Activated T-helper 1 cell treated with anti-CD3 and anti-CD28 coated beads, Interleukin-12 subunit alpha, Interleukin-12 subunit beta, Interleukin-2, Interleukin-4 antibody, amounts not matched to agents 30 ng/mL and 10 ng/mL and 1 ng/mL, durations not matched to agents 14 hours and 24 hours and 36 hours (primary cell): ENCODE measurements at places on chromosomes 3 and 15. TPM values are rescaled to one million over a fixed set of nuclear protein-coding genes. Genes with fewer than 3 reads are reported as not detected.

Gene TERB2
- total RNA-seq, result not detected in 2 replicates

DNA sequence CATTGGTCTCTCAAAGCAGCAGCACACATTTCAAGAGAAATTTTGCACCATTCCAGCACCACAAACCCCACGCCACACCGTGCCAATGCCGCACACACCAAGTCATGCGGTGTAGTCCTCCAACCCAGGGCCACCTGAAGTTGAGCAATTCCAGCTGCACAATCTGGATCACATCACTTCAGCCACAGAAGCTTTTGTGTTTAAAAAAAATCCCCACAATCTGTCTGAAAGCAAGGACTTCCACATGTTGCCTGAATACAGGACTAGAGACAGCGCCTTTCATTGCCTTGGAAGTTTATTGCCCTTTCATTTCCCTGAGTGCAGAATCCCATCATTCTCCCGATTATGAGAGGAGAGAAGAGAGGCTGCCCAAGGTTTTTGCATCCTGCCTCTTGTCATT lies 175.6 kb upstream of the BCL6 start:
- no peak for DNase-seq
- H3K4me1 ChIP-seq, result peaks cover 78% of the 10 kb centered on the region
- H3K4me3 ChIP-seq, result no peak overlapping the region
- no peaks in the 10 kb centered on the region for H3K27me3 ChIP-seq
- H3K36me3 ChIP-seq, result peaks cover 15% of the 10 kb centered on the region

GRCh38 chr3:126216416-126216815 lies 36.0 kb upstream of the ALDH1L1 start:
- no peak for DNase-seq
- no peak overlapping the region for H3K27ac ChIP-seq
- no peaks in the 10 kb centered on the region for H3K36me3 ChIP-seq
- no peaks in the 10 kb centered on the region for H3K4me1 ChIP-seq

DNA sequence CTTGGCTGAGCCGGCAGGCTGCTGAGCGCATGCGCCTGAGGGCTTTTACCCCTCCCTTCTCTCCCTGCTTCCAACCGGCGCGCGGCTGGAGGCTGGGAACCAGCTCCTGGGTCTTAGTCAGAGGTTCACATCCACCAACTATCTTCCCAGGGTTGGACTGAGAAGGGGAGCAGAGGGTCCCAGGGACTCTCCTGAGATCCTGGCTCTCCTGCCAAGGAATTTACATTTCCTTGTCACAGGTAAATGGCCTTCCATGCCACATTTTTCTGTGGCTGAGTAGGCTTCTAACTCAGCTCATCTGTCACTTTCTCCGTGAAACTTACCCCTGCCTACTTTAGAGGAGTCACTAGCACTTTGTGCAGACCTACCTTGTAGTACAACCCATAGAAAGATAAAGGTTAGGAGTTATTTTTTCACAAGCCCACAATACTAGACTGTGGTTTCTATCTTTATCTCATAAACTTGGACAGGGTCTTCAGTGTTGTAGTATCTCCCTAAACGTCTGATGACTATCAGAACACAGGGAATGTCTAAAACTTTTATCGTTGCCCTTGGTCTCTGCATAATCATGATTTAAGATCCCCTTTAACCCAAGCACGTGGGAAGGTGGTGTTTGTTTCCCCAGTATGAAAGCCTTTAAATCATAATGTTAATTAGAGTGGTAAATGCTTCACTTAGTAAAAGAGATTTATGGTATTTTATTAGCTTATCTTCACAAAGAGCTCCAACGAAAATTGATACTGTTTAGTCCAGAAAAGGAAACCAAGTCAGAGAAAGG lies 638 bp upstream of the TBC1D5 start:
- DNase-seq, result no peak
- H3K27ac ChIP-seq, result peak overlapping the region; percentile 97
- H3K27me3 ChIP-seq, result peaks cover 2% of the 10 kb centered on the region
- peak overlapping the region; percentile 92 for H3K4me3 ChIP-seq
- peaks cover 9% of the 10 kb centered on the region for H3K36me3 ChIP-seq

DNA sequence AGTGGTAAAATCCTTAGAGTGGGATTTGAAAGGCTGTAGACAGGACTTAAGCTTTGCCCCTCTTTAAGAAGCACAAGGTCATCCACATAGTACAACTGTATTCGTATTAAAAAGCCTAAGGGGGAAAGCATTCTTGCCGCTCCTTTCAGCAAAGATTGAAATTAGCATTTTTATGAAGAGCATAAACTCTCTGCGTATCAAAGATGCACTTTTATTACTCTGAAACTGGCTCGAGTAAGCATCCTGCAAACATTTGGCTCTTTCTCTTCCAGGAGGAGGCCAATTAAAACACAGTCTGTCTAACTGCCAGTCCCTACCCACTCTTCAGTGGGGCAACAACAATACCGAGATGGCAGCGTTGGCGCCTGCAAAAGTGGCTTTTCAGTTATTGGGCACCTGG lies 192.5 kb upstream of the TPRG1 start:
- no peak overlapping the region for H3K4me3 ChIP-seq
- peaks cover 10% of the 10 kb centered on the region for H3K4me1 ChIP-seq
- H3K27ac ChIP-seq, result no peak overlapping the region
- H3K36me3 ChIP-seq, result no peaks in the 10 kb centered on the region
